ENCODE measurements at places on chromosomes 2 and 18.

- no peak for DNase-seq
These were observed 3.1 kb downstream of the COL3A1 start for GRCh38 chr2:188977317-188977716.

- no peak for DNase-seq
These were observed 259.8 kb upstream of the ATP5MC3 start for GRCh38 chr2:175441181-175441761.

- no peak for DNase-seq
These were observed 306.5 kb downstream of the STK39 start for GRCh38 chr2:167940734-167941507.

DNA sequence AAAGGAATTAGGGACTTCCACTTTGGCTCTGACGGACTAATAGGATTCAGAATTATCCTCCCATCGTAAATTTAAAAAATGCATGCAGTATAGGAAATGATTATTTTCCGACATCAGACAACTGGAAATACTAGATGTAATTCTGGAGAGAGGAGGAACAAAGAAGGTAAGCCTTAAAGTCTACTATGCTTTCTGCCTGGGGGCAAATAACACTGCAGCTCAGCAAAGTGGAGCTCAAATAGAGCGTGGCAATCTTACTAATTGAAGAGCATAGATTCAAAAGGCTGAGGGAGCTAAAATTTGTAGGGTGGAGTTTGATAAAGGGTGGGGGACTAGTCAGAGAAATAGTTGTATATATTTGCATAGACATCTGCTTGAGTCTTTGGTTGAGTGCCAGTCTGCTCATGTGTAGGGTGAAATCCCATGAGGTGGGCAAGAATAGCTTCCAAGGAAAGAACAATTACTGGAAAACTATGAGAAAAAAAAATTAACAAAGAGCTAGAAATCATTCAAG lies 23.8 kb downstream of the COPS8 start:
- no peak for DNase-seq

DNA sequence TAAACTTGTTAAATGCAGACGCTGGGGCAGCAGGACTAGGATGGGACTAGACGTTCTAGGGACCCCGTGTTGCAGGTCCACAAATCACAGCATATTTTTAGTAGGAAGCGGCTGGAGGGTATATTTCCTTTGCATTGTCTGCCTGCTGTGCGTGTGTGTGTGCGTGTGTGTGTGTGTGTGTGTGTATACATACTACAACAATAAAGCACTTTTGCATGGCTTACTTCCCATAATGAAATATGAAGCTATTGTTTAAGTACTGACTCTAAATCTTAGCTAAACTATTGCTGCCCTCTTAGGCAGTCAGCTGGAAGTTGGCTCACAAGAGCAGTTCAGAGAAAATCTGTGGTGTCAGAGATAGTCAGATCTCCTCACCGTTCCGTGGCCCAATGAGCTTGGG lies 133.4 kb downstream of the CABLES1 start:
- DNase-seq, result no peak

Measured in small intestine (tissue), 16 donors.